Hematopoietic multipotent progenitor cell treated with erythropoietin and hydrocortisone succinate and interleukin-3 and kit ligand, for 8 days (in vitro differentiated cells): ENCODE measurements at places on chromosomes 5 and 9.

GRCh38 chr9:101966691-101967090, 228.2 kb upstream of the GRIN3A start:
- DNase-seq, result no peak

GRCh38 chr9:115127191-115127817, 9.3 kb upstream of the TNC start:
- DNase-seq, result no peak

GRCh38 chr9:29691758-29692407, 2118.6 kb upstream of the C9orf72 start:
- DNase-seq, result peak; percentile 19

- no peak for DNase-seq
Observed at GRCh38 chr9:72955126-72955455, 2.2 kb upstream of the ALDH1A1 start.

- DNase-seq, result no peak
Observed at GRCh38 chr9:104553261-104553660, 15.7 kb upstream of the OR13C8 start.
